ENCODE measurements at places on chromosomes 11 and 22.

DNA sequence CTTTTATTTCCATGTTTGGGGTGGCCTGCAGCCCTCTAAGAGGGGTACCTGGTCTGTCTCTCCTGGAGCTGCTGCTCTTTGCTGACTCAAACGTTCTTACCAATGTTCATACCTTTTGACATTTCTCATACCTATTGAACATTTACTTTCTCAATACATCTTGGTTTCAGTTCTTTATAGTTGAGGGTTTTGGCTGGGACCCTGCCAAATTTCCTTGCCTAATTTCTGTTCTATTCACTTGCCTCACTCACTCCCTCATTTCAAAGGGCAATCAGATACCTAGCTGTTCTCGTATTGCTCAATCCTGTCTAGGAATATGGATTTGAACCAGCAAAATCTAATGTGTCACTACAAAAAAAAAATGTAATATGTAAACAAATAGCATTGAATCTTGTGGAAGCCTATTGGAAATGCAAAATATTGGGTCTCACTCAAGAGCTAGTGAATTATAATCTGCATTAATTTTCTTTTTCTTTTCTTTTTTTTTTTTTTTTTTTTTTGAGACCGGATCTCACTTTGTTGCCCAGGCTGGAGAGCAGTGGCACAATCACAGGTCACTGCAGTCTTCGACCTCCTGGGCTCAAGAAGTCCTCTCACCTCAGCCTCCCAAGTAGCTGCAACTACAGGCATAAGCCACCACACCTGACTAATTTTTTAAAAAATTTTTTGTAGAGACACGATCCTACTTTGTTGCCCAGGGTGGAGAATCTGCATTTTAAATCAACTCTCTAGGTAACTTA lies 7.5 kb downstream of the OR6M1 start:
- DNase-seq: no peak

GRCh38 chr22:45551310-45552016 lies 48.8 kb downstream of the FBLN1 start:
- no peak for DNase-seq

DNA sequence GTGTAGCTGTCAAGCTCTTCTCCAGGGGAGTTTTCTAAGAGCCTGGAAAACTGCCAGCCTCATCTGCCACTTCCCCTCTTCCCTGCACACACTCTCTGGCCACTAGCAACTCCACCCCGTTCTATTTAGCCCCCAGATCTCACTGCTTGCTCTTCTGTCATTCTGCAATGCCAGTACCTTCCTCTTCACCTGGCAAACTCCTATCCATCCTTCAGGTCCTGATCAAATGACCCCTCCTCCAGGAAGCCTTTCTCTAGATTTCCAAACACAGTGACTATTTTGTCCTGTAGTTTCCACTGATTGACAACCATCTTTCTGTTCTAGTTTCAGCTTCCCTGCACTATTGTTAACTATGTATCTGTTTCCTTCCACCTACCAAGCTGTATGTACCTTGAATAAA lies 437.7 kb downstream of the SOX6 start:
- no peak for DNase-seq

- DNase-seq: no peak
Observed at GRCh38 chr22:20624161-20624616, 116.8 kb downstream of the MED15 start.

- no peak for DNase-seq
Observed at GRCh38 chr22:47337161-47337621, 574.7 kb downstream of the TBC1D22A start.

GRCh38 chr22:21105294-21105693 lies 59.5 kb downstream of the LRRC74B start:
- DNase-seq: no peak

- no peak for DNase-seq
Observed at GRCh38 chr11:63508009-63508408, 2.1 kb downstream of the LGALS12 start.

- no peak for DNase-seq
Observed at GRCh38 chr11:76293189-76293631, 86.9 kb upstream of the WNT11 start.

GRCh38 chr11:94134651-94135512 lies 6.2 kb downstream of the PANX1 start:
- DNase-seq: peak; percentile 16

DNA sequence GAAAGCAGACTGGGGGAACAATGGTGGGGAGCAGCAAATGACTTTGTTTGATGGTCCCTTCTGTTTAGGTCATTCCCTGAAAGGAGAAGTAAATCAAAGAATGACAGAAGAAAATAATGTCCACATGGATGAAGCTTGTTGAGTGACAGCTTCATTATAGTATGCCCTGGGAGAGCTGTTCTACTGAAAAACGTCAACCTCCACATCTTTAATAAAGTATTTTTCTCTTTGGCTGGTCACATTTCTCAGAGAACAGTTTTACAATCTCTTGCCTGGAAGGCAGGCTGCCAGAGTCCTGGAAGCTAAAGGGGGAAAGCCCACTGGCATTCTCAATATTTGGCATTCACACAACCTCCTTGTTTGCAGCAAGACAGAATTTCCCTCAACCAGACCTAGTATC lies 287.9 kb downstream of the SWAP70 start:
- DNase-seq: no peak

GRCh38 chr11:115280775-115281174 lies 223.4 kb downstream of the CADM1 start:
- no peak for DNase-seq

DNA sequence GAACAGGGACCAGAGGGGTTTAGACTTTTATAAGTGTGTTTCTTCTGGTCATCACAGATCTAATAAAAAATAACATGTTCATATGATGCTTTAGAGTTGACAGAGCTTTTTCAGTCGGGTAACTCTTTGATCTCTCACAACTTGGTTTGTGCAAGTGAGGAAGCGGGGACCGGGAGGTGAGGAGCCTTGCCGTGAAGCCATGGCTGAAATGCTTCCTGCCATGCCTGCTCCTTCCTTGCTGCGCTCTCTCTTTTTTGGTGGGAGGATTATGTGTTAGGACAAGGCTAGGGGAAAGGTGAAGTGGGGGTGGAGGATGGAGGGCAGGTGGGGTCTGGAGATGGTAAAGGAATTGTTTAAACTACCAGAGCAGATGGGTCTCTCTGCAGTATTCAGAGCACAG lies 23.8 kb downstream of the TEAD1 start:
- no peak for DNase-seq

DNA sequence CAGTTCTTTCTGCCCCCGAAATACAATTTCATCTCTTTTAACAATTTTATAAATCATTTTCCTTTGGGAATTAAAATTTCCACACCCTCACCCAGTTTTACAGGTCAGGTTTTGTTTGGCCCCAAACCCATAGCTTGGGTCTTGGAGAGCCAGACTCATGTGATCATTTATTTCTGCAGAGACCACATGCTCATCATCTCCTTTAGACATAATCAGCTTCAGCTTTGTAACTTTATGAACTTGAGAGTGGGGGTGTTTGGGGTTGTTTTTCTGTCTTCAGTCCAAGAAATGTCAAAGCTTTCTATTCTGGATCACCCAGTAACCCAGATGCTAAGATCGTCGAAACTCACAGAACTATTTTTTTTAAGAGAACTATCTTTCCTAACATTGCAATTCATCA lies 70.9 kb downstream of the DBX1 start:
- DNase-seq: no peak

- no peak for DNase-seq
Observed at GRCh38 chr11:128496249-128496648, 91.1 kb downstream of the ETS1 start.

DNA sequence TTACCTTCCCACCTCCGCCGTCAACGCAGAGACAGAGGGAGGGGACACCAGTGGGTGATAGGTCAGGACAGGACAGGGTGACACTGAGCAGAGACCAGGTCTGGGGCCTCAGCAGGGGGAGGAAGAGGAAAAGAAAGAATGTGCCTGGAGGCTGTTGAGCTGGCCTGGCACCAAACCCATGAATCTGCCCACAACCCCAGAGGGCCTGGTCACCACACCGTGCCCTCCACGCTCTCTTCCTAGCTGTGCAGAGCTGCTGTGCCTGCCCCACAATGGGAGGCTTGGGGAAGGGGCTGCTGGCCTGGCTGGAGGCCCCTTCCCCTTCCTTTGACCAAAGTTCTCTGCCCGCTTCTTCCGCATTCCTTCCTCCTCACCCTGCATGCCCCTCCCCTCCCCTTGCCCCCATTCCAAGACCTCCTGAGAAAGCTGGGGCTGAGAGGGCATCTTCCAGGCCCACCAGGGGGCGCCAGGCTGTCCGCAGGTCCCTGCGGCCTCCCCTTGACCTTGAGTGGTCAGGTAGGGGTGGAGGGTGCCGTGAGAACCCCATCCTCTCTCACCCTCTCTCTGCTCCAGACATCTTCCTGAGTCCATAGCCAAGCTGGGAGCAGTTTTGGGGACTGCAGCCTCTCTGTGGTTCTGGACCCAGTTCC lies 11.0 kb upstream of the CACNA1I start:
- DNase-seq: no peak
